ENCODE measurements at places on chromosomes 2 and 18.

DNA sequence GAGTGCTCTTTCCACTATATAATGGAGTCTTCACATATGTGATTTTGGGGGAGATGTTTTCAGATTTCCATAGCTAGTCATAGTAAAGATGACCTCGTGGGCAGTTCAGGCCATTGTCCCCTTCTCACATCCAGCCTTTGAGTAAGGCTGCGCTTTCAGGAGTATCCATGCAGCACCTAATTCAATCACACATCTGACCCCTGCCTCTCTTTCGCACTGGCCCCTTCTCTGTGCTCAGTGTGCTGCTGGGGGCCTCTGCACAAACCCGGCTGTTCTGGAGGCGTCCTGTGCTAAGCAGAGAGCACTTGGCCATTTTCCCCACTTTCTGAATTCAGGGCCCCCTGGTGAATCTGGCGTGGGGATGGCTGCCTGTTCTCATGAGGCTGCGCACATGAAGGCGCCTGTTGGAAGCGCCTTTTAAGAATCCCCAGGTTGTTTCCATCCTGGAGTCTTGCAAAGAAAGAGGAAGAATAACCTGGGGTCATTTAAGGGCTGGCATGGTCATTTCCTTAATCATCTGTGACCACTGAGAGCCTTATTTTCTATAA lies 96.0 kb upstream of the ALPP start:
- no peak for DNase-seq

GRCh38 chr2:160388464-160389263 lies 104.9 kb downstream of the RBMS1 start:
- no peak for DNase-seq

DNA sequence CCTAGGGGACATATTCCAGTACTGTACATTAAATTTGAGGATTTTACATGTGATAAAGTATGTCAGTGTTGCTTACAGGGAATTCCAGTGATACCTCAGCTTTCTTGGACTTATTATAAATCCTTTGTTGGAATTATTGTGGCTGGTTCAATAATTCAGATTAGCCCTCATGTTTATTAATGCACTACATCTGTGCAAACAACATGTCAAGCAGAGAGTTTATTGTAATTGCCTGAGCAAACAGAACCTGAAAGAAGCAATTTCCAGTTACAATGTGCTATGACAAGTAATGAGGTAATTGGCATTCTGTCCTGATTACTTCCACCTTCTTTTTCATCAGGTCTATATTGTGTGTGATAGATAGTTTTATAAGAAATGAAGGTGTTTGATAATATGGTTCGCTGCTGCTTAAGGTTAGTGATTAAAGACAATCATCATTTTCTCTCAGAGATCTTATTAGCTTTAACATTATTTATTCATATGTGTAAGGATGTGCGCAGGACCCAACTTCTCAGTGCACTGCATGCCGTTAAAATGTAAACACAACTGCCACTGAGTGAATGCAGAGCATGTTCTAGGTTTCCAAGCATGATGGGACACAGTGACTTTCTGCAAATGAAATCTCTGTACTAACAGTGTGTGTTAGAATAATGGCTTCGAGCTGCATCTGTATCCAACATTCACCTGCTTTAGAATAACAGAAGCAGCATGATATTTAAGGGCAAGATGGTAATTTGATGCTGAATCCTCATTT lies 973.7 kb upstream of the POU3F3 start:
- no peak for DNase-seq

- peak; percentile 92 for DNase-seq
These were observed 7.4 kb downstream of the DLX2 start for GRCh38 chr2:172095146-172095904.

DNA sequence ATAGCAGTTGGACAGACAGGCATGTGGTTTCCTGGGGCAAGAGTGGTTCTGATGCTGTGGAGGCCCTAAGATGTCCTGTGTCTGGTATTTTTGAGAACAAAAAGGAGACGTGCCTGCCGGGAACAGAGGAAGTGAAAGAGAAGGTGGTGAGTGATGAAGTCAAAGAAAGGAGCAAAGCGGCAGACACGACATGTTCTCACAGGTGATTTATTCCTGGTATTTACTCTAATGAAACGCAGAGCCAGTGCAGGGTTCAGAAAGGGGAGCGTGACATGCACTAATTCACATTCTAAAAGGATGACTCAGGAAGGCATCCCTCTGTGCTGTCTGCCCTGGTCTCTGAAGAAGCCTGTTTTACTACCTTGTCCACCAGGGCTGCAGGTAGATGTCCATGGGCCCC lies 211.0 kb downstream of the KCNE4 start:
- no peak for DNase-seq

- no peak for DNase-seq
These were observed 726.6 kb upstream of the FANCL start for GRCh38 chr2:58967736-58968135.

DNA sequence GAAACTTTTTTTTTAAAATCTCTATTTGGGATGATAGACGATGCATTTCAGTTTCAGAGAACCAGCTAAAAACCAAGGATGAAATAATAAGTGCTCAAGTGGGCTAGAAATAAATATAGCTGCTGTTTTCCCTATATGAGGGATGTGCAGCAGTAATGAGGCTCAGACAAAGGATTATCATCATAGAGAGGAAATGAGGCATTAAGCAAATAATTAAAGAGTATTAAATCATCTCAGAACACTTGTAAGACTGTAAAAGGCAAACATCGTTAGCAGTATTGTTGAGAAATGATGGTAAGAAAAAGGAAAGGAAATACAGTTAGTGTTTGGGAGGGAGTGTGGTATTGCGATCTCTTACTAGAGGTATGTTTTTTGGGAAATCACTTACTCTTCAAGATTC lies 233.5 kb downstream of the TGIF1 start:
- no peak for DNase-seq

DNA sequence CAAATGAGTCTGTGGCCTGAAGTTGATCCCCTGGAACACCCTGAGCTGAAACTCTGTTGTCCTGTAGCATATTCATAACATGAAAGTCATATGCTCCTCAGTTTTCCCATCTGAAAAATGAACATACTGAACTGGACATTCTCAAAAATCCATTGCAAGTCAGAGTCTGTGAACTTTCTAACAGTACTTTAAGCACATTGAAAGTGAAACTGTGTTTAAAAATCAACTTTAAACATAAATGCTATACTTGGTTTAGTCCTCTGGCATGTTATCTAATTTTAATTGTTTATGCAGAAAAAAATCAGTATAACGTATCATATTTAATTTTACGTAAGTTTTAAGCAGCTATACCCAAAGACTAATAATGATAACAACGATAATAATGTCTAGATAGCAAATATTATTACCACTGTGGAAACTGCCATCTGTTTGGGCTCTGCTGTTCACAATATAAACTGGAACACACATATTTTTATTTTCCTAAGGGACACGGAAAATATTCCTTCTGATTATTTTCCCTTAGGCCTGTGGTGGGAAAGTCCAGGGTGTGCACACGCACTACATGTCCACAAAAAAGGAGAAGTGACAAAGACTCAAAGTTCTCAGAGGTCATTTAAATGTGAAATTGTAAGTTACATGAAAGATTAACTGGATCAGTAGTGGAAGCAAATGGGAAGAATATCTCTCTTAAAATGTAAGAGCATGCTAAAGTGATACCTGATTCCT lies 56.1 kb upstream of the TTN start:
- no peak for DNase-seq

GRCh38 chr2:155125585-155126230 lies 427.2 kb downstream of the KCNJ3 start:
- no peak for DNase-seq

- DNase-seq: peak; percentile 9
These were observed 102.4 kb upstream of the EPAS1 start for GRCh38 chr2:46194856-46195255.

DNA sequence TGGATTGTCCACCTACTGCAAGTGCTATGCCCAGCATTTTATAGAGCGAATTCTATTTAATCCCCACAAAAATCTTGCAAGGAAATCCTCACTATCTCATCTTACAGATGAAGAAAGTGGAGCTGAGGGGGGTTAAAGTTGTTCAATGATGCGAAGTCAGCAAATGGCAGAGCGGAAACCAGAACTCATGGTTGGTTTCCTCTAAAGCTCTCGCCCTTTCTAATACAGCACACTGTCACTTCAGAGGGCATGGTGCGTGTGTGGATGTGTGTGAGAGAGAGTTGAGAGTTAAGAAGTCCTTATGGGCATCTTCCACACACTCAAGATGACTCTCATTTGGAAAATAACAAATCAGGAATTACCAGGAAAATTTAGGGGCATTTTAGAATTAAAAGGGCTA lies 78.4 kb downstream of the TGFA start:
- no peak for DNase-seq

DNA sequence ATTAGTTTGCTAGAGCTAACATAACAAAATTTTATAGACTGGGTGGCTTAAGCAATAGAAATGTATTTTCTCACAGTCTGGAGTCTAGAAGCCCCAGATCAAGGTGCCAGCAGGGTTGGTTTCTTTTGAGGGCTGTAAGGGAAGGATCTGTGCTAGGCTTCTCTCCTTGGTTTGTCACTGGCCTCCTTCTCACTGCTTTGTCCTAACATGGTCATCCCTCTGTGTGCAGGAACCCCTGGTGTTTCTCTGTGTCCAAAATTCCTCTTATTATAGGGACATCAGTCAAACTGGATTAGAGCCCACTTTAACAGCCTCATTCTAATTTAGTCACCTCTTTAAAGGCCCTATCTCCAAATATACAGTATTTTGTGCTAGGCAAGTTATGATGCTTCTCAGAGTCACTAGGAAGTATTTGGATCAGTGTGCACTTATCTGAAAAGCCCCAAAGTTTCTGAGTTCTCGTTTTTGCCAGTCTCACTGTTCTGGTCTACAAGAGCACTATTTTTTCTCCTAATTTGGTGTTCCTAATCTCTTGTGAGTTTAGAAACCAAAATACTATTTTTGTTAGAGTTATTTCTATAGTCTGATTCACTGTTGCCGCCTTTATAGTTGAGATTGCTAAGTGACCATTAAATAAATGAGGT lies 29.0 kb downstream of the ZC3H6 start:
- DNase-seq: no peak

GRCh38 chr2:122851161-122851560 lies 1095.7 kb downstream of the TSN start:
- no peak for DNase-seq

- no peak for DNase-seq
These were observed 22.4 kb upstream of the CCBE1 start for GRCh38 chr18:59719544-59720181.

- DNase-seq: no peak
These were observed 460.4 kb downstream of the MBD2 start for GRCh38 chr18:53764086-53764485.

- DNase-seq: no peak
These were observed 129.0 kb downstream of the CABYR start for GRCh38 chr18:24267878-24268277.

DNA sequence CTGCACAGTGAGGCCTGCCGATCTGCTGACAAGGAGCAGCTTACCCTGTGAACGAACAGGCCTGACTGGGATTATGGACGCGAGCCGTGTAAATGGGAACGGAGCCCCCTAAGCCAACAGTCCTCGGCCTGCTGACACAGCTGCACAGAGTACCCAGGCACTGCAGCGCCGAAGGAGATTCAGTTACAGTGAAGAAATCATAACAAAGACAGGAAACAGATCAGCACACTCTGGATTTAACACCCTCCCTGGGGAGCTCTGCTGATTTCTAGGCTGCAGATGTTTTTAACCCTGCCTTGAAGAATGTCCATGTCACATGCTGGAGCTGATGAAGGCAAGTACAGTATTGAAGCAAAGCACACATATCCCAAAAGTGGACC lies 43.4 kb downstream of the COLEC12 start:
- DNase-seq: no peak

- no peak for DNase-seq
These were observed 168.6 kb upstream of the SIX2 start for GRCh38 chr2:45177870-45178269.

DNA sequence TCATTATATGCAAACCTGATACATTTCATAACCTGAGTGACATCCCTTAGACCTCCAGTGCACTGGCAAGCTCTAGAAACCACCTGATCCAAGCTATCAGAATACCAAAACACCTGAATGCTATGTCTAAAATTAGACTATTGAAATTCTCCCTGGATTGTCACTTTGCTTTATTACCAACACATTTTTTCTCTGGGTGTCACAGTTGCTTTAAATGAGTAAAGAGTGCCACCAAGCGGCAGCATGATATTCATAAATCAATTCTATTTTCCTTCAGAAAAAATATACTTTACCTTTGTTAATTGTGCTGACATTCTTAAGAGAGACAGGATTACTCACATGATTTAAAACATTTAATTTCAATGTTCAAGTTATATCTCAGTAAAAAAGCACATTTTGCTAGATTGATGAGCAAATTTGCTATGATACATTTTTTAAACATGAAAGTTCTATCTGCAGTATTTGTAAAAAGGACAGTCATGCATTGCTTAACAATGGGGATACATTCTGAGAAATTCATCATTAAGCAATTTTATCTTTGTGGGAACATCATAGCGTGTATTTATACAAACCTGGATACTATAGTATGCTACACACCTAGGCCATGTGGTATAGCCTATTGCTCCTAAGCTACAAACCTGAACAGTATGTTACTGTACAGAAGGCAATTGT lies 338.4 kb upstream of the SLC39A10 start:
- peak; percentile 8 for DNase-seq

- DNase-seq: no peak
These were observed 30.6 kb downstream of the GNAL start for GRCh38 chr18:11719621-11720020.

GRCh38 chr2:29762239-29762638 lies 159.1 kb downstream of the ALK start:
- no peak for DNase-seq

DNA sequence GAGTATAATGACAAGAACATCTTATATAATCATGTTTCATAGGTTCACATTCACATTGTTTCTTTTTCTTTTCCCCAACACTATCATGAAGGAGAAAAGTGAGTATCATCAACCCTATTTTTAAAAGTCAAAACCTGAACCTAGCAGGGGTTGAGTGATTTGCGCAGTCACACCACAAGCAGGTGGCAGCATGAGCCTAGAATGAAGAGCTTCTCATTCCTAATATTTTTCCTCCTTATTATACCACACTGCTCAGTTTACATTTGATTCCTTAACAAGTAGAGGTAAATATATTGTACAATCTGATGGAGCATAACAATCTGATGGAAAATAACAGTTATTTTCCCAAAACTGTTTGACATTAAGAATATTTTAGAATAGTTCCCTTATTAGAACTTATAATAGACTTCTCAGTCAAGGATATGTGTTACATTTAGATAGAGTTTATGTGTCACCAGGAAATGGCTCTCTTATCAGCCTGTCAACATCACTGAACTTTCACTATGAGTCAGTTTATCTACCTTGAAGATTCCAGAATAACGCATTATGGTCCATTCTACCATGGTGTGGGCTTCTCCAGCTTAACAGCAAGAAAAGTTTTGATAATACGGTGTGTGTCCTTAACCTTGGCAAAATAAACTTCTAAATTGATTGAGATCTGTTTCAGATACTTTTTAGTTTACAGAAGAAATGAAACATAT lies 119.5 kb downstream of the NEB start:
- DNase-seq: no peak

DNA sequence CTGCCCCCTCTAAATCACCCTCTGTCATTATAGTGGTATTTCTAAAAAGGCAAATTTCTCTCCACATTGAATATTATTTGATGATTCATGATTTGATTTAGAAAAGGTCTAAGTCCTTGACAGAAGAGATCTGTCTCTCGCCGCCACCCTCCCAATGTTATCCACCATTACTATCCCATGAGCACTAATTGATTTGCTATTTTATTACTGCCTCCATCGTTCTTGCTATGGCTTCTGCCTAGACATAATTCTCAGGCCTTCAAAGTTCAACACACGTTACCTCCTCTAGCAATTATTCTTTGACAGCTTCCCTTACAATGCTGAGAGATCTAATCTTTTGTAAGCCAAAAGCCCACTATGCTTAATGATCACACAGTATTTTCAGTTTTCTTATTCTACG lies 507.0 kb upstream of the CHAC2 start:
- DNase-seq: no peak
